Caco-2 (cell line): ENCODE measurements at places on chromosomes 12 and 14.

- DNase-seq: no peak
Measured at GRCh38 chr12:46107591-46107990, 117.2 kb upstream of the SCAF11 start.

GRCh38 chr12:14403293-14403692 lies 37.8 kb downstream of the ATF7IP start:
- DNase-seq: no peak

- no peak for DNase-seq
Measured at GRCh38 chr12:123427036-123427769, 9.3 kb downstream of the RILPL2 start.

GRCh38 chr14:65369560-65369959 lies 43.0 kb upstream of the FUT8 start:
- DNase-seq: no peak

GRCh38 chr14:71758229-71758951 lies 173.8 kb upstream of the RGS6 start:
- no peak for DNase-seq

DNA sequence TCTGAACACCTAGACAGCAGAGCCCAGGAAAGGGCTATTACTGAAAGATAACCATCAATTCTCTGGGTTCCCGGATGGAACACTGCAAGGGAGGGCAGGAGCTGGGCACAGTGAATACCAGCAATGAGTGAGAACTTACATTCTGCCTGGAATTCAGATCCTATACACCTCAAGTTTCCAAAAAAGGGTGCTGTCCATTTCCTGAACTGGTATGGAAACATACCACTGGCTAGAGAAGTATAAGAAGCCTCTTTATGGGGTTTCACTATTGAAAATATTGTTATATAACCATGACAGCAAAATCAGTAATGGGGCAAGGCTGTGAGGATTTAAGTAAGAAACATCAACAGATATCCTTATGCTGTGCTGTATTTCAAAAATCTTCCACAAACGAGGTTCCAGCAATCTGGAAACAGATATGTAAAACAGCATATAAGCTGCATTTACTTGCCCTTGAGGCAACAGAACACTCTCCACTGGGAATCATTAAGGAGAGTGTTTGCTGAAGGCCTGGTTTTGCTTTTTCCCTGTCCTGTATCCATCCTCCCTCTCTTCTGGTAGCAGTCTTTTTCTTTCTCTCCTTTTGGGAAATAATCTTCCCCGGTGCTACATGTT lies 53.3 kb upstream of the GTF2A1 start:
- DNase-seq: no peak

DNA sequence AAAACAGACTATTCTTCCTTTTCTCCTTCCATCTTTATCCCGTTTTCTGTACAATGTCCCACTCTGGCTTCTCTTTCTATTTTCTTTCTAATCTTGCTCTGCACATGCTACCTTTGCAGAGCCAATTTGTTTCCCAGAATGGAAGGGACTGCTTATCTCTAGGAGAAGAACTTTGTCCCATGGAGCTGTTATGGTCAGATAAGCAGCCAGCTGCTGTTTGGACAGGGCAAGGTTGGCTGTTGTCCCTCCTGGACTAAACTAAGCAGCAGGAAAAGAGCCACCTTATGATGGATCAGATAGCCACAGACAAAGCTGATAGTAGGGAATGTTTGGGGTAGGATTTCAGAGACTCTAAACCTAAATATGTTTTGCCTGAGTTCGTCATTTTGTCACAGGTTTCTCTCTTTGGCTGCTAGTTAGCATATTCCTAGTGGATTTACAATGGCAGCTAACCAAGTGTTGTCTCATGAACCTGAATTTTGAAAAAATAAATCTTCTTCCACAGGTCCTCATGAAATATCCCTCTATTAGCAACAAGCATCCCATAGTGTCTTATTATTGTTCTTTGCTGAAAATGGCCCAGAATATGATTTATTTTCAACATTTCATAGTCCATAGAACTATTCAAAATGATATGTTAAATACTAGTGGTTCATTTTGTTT lies 262.8 kb downstream of the SLC16A7 start:
- peak; percentile 86 for DNase-seq

DNA sequence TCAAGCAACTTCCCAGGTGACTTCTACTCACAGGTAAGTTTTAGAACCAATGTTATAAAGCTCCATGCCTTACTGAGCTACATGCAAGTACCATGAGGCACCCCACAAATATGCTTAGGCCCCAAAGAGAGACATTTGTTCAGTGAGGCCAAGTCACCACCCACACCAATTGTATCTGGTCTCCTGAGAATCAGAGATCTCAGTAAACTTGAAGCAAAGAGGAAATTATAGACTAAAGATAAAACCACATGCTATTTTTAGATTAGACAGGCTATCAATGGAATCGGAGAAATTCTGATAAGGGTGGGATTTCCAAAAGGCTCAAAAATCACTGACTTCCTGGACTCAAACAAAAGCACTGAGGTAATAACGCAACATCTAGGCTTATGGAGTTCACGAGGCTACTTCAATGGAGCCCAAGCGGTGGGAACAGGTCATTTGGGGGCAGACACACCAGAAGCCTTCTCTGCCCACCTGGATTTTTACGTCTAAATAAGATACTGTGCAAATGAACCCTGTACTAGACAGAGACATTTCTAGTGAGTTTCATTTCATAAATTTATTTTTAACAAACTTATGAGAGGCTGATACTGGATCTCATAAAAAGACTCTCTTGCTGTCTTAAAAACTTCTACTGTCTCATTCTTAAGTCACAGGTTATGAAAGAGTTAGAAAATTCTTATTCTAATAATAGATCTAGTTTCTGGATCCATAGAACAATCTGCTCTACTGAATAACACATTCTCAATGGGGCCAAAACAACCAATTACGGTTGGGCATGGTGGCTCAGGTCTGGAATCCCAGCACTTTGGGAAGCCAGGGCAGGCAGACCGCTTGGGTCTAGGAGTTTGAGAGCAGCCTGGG lies 7.7 kb downstream of the SLC15A4 start:
- DNase-seq: no peak

GRCh38 chr12:113208041-113208934 lies 13.0 kb upstream of the TPCN1 start:
- DNase-seq: no peak

GRCh38 chr14:61475316-61475715 lies 153.9 kb downstream of the PRKCH start:
- no peak for DNase-seq

GRCh38 chr14:103675957-103676356 lies 39.3 kb downstream of the XRCC3 start:
- no peak for DNase-seq

- DNase-seq: no peak
Measured at GRCh38 chr12:85740186-85740585, 96.0 kb downstream of the RASSF9 start.

GRCh38 chr14:44898551-44898950 lies 63.2 kb downstream of the KLHL28 start:
- DNase-seq: no peak
